Head of caudate nucleus (tissue), 42 donors: ENCODE measurements at places on chromosomes 1 and 21.

DNA sequence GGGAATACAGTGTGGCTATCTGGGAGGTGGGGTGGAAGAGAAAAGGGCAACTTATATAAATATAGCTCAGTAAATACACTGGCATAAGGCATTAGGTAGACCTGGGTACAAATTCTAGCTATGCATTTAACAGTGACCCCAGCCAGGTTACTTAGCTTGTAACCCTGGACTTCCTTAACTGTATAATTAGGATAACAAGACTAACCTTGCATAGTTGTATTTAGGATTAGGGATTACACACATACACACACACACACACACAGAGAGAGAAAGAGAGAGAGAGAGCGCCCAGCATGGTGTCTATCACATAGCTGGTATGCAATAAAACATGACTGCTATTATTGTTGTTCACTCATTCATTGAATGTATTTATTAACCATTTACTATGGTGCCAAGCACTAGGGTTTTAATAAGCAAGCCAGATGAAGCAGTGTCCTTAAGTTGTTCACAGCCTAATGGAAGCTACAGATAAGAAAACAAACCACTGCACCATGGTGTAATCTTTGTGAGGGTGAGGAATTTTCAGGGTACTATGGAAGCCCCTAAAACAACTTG, 251.4 kb downstream of the ZNF648 start:
- DNase-seq, result no peak

GRCh38 chr1:24932284-24932683, 2.2 kb upstream of the RUNX3 start:
- DNase-seq, result no peak

GRCh38 chr1:204578867-204579664, 62.9 kb downstream of the MDM4 start:
- no peak for DNase-seq

- DNase-seq, result no peak
Measured at GRCh38 chr1:48371598-48371997, 100.4 kb downstream of the SPATA6 start.

- DNase-seq, result no peak
Measured at GRCh38 chr1:153342178-153342577, 6.5 kb downstream of the PGLYRP4 start.

- no peak for DNase-seq
Measured at GRCh38 chr1:186046437-186047211, 312.4 kb downstream of the HMCN1 start.

DNA sequence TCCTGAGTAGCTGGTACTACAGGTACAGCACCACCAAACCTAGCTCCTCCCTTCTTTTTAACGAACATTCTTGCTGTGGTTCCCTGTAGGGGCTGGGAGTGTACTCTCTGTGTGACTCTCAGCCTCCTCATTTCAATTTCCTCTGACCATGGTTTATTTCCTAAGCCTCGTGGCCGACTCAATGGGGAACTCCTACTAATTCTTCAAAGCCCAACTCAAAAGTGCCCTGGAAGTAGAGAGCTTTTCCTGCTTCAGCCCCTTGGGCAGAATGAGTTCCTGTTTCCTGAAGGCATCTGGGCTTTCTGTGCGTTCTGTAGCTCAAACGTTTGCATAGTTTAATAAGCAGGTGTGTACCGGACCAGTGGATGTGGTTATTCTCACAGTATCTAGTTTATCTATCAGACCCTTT, 70.9 kb upstream of the ACOT11 start:
- DNase-seq, result no peak

DNA sequence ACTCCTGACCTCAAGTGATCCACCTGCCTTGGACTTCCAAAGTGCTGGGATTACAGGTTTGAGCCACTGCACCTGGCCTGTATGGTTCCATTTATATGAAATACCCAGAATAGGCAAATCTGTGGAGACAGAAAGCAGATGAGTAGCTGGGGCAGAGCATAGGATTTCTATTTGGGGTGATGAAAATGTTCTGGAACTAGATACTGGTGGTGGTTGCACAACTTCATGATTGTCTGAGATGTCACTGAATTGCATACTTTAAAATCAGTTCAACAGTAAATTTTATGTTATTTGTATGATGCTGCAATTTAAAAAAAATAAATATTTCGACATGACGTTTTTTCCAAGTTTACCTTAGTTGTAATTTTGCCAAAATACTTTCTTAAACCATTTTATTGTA, 23.9 kb downstream of the ITSN1 start:
- DNase-seq, result no peak

DNA sequence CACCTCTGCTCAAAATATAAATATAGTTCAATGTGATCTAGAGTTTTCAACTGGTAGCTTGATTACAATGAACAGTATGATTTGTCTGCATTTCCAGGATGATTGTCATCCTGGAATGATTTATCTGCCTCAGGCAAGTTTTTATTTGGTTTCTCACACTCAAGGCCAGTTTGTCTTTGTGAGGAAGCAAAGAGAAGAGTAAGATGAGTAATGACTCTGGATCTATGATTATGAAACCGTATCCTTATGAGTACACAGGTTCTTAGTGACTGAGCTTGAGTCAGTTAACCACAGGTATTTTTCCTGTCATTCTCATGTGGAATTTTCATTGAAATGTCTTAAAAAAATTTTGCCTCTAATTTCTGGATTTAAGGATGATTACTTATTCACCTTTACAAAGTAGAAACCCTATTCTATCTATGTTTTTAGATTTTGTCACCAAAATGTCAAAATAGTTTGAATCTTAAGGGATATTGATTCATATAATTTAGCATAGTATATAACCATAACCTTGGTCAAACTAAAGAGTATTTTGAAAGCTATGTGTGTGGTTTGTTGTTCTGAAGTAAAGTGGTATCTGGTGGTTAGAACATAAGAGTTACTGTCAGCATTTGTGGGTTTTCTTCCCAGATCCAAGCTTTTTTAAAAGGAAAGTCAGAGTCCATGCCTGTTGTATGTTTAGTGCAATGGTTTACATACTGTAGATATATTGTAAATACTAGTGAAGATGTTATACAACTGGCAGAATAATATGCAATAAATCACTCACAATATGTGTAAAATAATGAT, 145.0 kb downstream of the RASAL2 start:
- no peak for DNase-seq

- no peak for DNase-seq
Measured at GRCh38 chr1:181155339-181155738, 66.8 kb downstream of the IER5 start.

DNA sequence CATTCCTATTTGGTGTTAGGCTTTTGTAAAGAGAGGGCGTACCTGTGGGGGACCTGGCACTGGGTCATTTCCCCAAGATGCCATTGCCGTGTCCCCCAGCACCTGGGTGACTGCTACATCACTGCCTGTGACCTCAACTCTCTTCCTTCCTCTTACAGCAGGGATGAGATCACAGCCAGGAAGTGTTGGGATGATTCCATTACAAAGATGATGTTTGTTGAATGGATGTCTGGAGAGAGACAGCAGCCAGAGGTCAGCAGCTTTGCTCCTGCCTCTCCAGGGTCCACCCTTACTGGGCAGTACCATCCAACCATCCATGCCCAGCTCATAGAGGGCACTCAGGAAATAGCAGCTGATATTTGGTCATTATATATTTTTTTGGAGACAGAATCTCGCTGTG, 35.1 kb downstream of the TMEM51 start:
- DNase-seq, result no peak

- DNase-seq, result no peak
Measured at GRCh38 chr1:41355761-41356160, 5.5 kb upstream of the FOXO6 start.

- no peak for DNase-seq
Measured at GRCh38 chr21:28215214-28215954, 777.3 kb downstream of the LTN1 start.
